GM19239 (cell line): ENCODE measurements at places on chromosomes 11 and 22.

- DNase-seq: no peak
Measured at GRCh38 chr11:28659716-28660348, 551.6 kb downstream of the METTL15 start.

- no peak for DNase-seq
Measured at GRCh38 chr11:91926965-91927364, 297.7 kb upstream of the FAT3 start.

DNA sequence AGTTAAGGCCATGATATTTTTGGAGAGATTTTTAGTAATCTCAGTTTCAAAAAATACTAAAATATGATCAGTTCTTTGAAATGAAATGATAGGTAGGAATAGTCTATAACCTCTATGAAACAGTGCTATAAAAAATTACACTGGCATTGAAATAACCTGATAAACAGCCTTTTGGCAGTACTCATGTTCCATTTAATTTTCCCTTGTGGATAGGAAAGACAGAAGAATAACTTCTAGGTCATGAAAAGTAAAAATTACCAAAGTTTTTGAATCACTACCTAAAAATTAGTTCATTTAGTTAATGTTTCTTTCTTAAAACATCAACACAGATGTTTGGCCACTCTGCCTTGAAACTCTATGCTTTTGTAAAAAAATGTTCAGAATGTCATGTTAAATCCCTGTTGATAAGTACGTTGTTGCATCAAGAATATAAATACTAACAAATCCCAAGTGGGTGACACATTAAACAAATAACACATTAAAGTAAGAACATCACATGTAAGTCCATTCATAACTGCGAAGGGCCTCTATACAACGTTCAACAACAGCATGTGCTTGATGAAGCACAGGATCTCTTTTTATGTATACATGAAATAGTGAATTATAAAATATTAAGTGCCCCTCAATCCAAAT, 290.2 kb downstream of the SWAP70 start:
- no peak for DNase-seq

GRCh38 chr11:113440816-113441215, 34.4 kb downstream of the DRD2 start:
- DNase-seq: no peak

GRCh38 chr11:128776424-128777284, 82.8 kb downstream of the FLI1 start:
- no peak for DNase-seq

DNA sequence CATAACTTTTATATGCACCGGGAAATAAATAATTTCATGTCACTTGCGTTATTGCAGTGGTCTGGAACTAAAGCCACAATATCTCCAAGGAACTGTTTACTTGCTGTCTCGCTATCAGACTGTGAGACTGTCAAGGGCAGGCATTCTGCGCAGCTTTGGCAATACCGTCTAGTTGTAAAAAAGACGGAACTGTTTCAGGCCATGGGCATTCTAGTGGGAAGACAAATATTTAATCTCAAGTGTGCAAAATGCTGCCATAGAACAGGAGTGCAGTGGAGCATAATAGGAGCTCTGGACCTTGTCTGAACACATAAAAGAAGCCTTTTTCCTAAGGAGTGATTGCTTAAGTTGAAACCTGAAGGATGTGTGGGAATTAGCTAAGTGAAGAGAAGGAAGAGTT, 53.8 kb downstream of the PACS1 start:
- DNase-seq: no peak
